ENCODE measurements at places on chromosomes 7 and 10. TPM values are rescaled to one million over a fixed set of nuclear protein-coding genes. Genes with fewer than 3 reads are reported as not detected.

The ZCCHC24 gene
- 26.2 TPM for total RNA-seq

The MKX gene
- total RNA-seq = 3.9 TPM

The LRCH4 gene
- total RNA-seq = 62.5 TPM

- H3K4me1 ChIP-seq = no peaks in the 10 kb centered on the region
- H3K4me3 ChIP-seq = no peak overlapping the region
- no peak overlapping the region for H3K27ac ChIP-seq
- H3K36me3 ChIP-seq = no peaks in the 10 kb centered on the region
- DNase-seq = no peak
Measured at GRCh38 chr7:33950047-33950714, 44.8 kb downstream of the BMPER start.

DNA sequence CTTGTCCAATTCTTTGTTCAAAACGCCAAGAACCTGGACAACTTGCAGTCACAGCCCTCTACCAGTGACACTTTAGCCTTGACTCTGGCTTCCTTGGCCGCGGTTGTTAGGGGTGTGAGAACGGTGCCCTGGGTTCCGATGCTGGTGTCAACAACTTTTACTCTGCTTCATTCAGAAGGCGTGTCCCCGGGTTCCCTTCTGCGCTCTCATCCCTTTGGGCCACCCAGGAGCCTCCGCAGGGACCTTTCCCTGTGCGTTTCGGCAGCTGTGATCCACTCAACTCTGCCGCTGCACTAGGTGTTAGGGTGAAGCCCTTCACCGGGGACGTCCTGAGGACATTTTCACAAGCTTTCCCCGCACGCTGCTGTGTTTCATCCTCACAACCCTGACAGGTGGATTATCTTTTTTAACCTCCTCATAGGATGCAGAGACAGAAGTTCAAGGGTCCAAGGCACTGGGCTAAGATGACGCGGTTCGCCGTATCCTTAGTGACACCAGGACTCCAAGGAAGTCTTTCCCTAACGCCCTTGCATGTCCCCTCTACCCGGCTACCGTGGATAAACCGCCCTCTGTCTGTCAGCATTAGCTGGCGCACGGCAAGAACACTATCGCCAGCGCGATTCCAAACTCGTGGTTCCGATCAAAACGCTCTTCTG lies 133.5 kb upstream of the SHH start:
- no peak overlapping the region for H3K27ac ChIP-seq
- DNase-seq = no peak
- H3K27me3 ChIP-seq = peaks cover 12% of the 10 kb centered on the region
- peaks cover 6% of the 10 kb centered on the region for H3K4me1 ChIP-seq
- H3K36me3 ChIP-seq = no peaks in the 10 kb centered on the region

Data from astrocyte (in vitro differentiated cells and primary cell).